Neural crest cell (in vitro differentiated cells): ENCODE measurements at places on chromosomes 4 and X. TPM values are rescaled to one million over a fixed set of nuclear protein-coding genes. Genes with fewer than 3 reads are reported as not detected.

- DNase-seq, result no peak
- peaks cover 5% of the 10 kb centered on the region for H3K27me3 ChIP-seq
- no peak overlapping the region for H3K4me3 ChIP-seq
- no peak overlapping the region for H3K27ac ChIP-seq
- H3K36me3 ChIP-seq, result peaks cover 3% of the 10 kb centered on the region
Measured at GRCh38 chr4:14431155-14432134, 570.8 kb upstream of the CPEB2 start.

The CDS1 gene
- 1.1 and 1.3 TPM in 2 replicates for total RNA-seq

The MAGEA1 gene
- total RNA-seq, result not detected in 2 replicates

The C4orf50 gene
- total RNA-seq, result 0.02 TPM in 2 replicates

The POU3F4 gene
- total RNA-seq, result 13.0 and 13.8 TPM in 2 replicates

GRCh38 chr4:164408831-164409230, 345.1 kb upstream of the SMIM31 start:
- H3K27ac ChIP-seq, result no peak overlapping the region
- H3K27me3 ChIP-seq, result no peaks in the 10 kb centered on the region
- H3K4me3 ChIP-seq, result no peak overlapping the region
- no peaks in the 10 kb centered on the region for H3K4me1 ChIP-seq
- H3K36me3 ChIP-seq, result no peaks in the 10 kb centered on the region
- no peak for DNase-seq

The TRIM61 gene
- 0.19 and 0.27 TPM in 2 replicates for total RNA-seq

The EGFL6 gene
- 0.11 TPM in 1 of 2 replicates, not detected in the other for total RNA-seq

The F8A1 gene
- 12.7 and 13.0 TPM in 2 replicates for total RNA-seq

- H3K4me1 ChIP-seq, result peaks cover 13% of the 10 kb centered on the region
- no peak for DNase-seq
- H3K4me3 ChIP-seq, result no peak overlapping the region
- H3K27me3 ChIP-seq, result no peaks in the 10 kb centered on the region
- H3K27ac ChIP-seq, result no peak overlapping the region
- H3K36me3 ChIP-seq, result peaks cover 23% of the 10 kb centered on the region
Measured at GRCh38 chr4:26424153-26424552, 66.1 kb downstream of the CCKAR start.
